ENCODE measurements at places on chromosomes 5 and 9. TPM values are rescaled to one million over a fixed set of nuclear protein-coding genes. Genes with fewer than 3 reads are reported as not detected.

- H3K36me3 ChIP-seq, result no peaks in the 10 kb centered on the region
- no peak overlapping the region for H3K27ac ChIP-seq
- H3K27me3 ChIP-seq, result no peaks in the 10 kb centered on the region
- no peak overlapping the region for H3K4me3 ChIP-seq
Observed at GRCh38 chr5:131242728-131243255, 21.1 kb upstream of the CDC42SE2 start.

GRCh38 chr5:134521841-134522240, 3.6 kb upstream of the JADE2 start:
- H3K4me3 ChIP-seq, result no peak overlapping the region
- H3K27me3 ChIP-seq, result no peaks in the 10 kb centered on the region
- no peak for DNase-seq
- H3K4me1 ChIP-seq, result peaks cover 6% of the 10 kb centered on the region
- H3K27ac ChIP-seq, result no peak overlapping the region

- H3K36me3 ChIP-seq, result peaks cover 33% of the 10 kb centered on the region
- H3K4me3 ChIP-seq, result no peak overlapping the region
- DNase-seq, result no peak
- no peaks in the 10 kb centered on the region for H3K27me3 ChIP-seq
Observed at GRCh38 chr9:136861874-136862457, 4.1 kb downstream of the EDF1 start.

DNA sequence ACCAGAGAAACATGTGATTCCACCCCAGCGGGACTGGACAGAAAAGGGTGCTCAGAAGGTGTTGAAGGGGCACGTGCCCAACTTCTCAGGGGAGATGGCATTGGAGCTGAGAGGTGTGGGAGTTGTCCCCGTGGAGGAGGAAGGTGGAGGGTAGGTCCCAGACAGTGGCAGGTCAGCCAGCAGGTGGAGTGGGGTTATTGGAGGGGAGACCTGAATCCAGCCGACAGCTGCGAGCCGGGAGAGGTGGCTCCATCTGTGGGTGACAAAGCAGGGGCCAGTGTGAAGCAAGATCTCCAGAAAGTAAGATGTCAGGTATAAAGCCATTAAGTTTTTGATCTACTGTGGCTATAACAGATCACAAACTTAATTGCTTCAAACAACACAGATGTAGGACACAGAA, 75.1 kb downstream of the HRH2 start:
- H3K36me3 ChIP-seq, result no peaks in the 10 kb centered on the region
- no peaks in the 10 kb centered on the region for H3K27me3 ChIP-seq
- H3K4me1 ChIP-seq, result no peaks in the 10 kb centered on the region
- no peak for DNase-seq

DNA sequence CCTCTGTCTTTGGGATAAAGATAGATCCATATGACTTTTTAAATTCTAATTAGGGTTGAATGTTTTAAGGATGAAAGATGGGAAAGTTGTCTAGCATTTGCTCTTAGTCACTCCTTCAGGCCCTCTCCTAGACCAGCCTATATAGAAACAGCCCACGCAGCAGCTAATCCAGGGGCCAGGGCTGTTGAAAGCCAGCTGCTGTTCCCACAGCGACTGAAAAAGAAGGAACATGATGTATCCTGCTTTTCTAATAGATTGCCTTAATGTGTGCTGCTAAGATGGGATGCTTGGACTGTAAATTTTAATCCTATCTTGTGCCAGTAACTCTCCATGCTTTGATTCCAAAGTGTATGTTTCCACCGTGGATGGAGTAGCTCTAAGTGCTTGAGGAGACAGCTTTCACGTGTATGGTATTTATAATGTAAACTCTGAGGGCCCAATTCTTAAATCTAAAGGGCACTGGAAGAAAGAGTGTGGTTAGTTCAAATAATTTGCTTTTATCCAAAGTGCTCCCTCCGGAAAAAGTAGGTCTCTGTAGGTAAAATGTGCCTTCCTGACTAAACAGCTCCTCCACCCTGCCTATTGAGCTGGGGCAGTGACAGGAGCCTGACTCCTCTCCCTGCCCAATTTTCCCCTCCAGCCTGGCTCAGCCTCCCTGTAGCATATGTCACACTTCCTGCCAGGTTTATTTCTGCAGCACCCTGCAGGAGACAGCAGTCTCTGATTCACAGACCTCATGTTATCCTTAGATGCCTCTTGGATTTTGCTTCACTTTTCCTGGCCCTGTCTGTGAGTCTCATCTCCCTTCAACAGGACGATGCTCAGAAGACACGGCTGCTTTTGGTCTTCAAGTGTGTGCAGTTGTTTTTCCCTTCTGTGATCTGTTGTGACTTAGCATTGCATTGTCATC, 33.2 kb downstream of the SLC36A1 start:
- no peaks in the 10 kb centered on the region for H3K27me3 ChIP-seq
- DNase-seq, result no peak
- no peak overlapping the region for H3K27ac ChIP-seq
- no peaks in the 10 kb centered on the region for H3K4me1 ChIP-seq

DNA sequence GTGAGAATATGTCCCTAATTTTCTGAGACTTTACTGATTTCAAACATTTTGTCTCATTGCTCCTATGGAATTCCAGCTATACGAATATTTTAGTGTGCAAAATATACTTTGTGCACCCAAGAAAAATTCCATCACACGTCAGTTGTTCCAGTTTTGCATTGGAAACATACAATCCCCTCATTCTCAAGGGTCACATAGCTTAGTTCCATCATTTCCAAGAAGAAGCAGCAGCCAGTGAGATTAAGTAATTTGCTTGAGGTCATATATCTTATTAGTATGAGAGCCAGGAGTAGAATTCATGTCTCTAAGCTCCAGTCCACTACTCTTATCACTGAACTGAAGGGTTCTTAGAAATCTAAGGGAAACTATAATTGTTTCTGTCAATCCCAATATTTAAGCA, 746.7 kb upstream of the C9orf72 start:
- no peak for DNase-seq
- no peaks in the 10 kb centered on the region for H3K36me3 ChIP-seq
- H3K27ac ChIP-seq, result no peak overlapping the region
- no peak overlapping the region for H3K4me3 ChIP-seq

GRCh38 chr9:37292896-37293295, 129.6 kb upstream of the GRHPR start:
- no peak for DNase-seq
- H3K36me3 ChIP-seq, result no peaks in the 10 kb centered on the region
- H3K4me3 ChIP-seq, result no peak overlapping the region
- no peaks in the 10 kb centered on the region for H3K4me1 ChIP-seq

The BHMT gene
- 0.66 TPM for total RNA-seq

The PCSK5 gene
- total RNA-seq, result 10.3 TPM

The GGTA1 gene
- 0.28 TPM for total RNA-seq
